ENCODE measurements at places on chromosomes 5 and 9.

DNA sequence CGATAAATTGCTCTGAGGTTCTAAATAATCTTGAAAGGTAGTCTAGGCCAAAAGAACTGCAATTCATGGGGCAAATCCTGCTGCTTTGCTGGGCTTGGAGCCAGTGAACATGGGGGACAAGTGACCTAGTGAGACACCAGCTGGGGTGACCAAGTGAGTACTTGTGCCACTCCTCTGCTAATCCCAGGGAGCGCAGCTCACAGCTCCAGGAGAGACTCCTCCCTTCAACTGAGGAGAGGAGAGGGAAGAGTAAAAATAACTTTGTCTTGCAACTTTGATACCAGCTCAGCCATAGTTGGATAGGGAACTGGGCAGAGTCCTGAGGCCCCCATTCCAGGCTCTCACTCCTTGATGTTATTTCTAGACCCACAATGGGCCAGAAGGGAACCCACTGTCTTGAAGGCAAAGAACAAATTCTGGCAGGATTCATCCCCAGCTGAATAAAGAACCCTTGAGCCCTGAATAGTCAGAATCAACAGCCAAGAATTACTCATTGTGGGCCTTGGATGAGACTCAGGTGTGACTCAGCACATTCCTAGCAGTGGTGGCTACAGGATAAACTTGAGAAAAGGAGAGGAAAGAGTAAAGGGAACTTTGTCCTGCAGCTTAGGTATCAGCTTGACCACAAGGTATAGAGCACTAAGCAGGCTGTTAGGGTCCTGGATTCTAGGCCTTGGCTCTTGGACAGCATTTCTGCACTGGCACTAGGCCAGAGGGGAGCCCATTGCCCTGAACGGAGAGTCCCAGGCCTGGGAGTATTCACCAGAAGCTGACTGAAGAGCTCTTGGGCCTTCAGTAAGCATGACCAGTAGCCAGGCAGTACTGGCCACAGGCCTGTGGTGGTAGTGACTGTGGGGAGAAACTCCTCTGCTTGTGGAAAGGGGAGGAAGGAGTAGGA lies 288.3 kb upstream of the CDH18 start:
- no peak for DNase-seq

GRCh38 chr9:37575001-37575400 lies 1.2 kb downstream of the FBXO10 start:
- no peak for DNase-seq

GRCh38 chr5:112738191-112738560 lies 491 bp downstream of the APC start:
- no peak for DNase-seq

- DNase-seq: no peak
These were observed 103.0 kb upstream of the CTSL start for GRCh38 chr9:87622923-87623322.

- no peak for DNase-seq
These were observed 16.8 kb downstream of the SCAMP1 start for GRCh38 chr5:78377056-78377717.

Measured in NCI-H1930 (cell line).